ENCODE measurements at places on chromosomes 1 and 21.

DNA sequence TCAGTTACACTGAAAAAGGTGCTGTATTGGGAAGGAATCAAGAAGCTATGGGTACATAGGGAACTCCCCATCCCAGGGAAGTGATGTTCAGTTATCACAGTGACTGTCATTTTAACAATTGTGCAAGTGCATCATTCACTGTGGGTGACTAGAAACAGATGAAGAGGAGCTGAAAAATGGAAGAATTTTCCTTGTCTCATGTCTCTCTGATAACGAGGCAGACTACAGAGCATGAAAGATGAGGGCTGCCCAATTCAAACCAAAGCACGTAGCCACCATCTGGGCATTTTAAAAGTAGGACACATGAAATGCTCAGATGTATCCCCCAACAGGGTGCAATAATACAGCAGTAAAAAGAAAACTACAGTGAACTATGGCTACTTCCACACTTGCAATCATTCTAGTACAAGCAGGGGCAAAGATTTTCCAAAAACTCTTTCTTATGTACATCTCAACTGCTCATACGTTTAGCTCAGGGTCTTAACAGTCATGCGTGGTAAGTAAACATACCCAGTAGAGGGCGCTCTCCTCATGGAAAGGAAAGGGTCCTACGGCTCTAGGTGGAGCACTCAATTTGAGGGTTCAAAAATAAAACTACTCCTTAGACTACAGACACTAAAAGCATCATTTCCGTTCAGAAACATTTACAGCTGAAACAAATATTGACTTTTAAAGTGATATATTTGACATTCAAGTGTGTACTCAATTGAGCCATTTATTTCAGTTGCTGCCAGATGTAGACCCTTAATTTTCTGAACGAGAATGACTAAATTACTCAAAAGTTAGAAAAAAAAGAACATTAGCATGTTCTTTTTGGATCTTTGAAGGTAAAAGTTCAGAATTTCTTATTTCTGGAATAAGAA lies 143.2 kb downstream of the KCTD3 start:
- H3K36me3 ChIP-seq = no peaks in the 10 kb centered on the region
- peak; percentile 8 for DNase-seq
- no peak overlapping the region for H3K4me3 ChIP-seq
- no peaks in the 10 kb centered on the region for H3K27me3 ChIP-seq

DNA sequence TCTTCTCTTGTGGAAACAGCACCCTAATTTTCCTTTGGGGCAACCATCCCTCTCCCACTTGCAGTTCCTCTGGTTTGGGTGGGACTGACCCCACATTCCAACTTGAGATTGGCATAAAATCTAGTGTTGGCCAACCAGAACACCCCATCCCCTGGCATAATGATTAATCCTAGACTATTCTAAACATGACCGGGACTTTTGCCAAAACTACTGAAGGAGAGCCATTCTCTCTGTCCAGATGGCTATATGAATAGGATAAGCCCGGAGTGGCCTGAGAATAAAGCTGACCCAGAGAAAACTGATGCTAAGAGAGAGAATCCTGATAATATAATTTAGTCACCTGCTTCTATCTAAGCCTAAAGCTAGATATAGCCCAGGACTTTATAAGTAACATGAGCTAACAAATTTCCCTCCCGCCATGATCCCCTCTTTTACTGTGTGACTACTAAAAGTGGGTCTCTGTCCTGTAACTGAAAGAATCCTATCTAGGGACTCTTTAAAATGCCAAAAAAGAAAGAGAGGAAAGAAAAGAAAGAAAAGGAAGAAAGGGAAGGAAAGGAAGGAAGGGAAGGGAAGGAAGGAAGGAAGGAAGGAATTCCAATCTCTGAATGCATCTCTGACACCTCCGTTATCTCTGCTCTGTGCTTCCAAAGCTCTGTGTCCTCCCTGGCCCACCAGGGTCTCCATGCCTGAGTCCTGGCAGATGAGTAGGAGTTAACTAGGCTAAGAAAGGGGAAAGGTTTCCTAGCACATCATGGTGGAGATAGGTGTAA lies 28.0 kb upstream of the NRDC start:
- H3K4me3 ChIP-seq = no peak overlapping the region
- peaks cover 4% of the 10 kb centered on the region for H3K4me1 ChIP-seq
- no peak for DNase-seq
- H3K27me3 ChIP-seq = peaks cover 5% of the 10 kb centered on the region
- no peaks in the 10 kb centered on the region for H3K36me3 ChIP-seq

- peaks cover 15% of the 10 kb centered on the region for H3K27me3 ChIP-seq
- DNase-seq = no peak
- no peaks in the 10 kb centered on the region for H3K36me3 ChIP-seq
Measured at GRCh38 chr1:46784666-46785065, 14.2 kb upstream of the CYP4B1 start.

DNA sequence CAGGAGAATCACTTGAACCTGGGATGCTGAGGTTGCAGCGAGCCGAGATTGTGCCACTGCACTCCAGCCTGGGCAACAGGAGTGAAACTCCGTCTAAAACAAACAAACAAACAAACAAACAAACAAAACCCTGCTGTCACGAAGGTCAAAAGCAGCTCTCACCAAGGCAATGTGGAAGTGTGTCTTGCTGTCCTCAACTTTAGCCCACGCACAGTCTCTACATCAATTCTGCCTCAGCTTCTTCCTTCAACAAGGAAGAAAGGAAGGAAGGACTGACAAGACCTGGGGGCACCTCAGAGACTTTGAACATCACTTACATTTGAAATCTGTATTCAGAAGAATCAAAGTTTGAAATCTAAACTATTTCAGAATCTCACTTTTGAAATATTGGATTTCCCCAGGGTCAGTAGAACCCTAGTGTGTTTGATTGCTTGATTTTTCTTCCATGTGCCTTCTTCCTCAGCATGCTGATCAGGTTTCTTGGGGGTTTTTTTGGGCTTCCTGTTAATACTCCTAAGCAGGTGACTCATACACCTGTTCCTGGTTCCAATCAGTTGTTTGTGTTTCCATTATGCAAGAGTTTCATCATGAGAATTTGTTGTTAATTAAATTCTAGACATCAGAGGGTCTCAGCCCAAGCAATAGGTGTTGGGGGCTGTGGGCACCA lies 6.5 kb upstream of the CSTB start:
- H3K36me3 ChIP-seq = no peaks in the 10 kb centered on the region
- no peaks in the 10 kb centered on the region for H3K27me3 ChIP-seq

DNA sequence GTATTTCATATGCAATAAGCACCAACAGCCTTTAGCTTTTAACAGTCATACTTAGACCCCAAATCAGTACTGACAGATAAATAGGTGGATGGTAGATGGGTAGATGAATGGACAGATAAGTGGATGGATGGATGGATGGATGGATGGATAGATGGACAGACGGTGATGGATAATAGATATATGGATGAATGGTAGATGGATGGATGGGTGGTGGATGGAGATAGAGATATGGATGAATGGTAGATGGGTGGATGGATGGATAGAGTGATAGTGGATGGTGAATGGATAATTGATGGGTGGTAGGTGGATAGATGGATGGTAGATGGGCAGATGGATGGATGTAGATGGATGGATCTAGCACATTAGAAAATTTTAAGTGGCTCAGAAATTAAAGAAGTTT lies 62.5 kb downstream of the TIAM1 start:
- H3K27me3 ChIP-seq = no peaks in the 10 kb centered on the region
- peak overlapping the region; percentile 27 for H3K27ac ChIP-seq
- DNase-seq = no peak
- no peak overlapping the region for H3K4me3 ChIP-seq
- peaks cover 3% of the 10 kb centered on the region for H3K36me3 ChIP-seq

DNA sequence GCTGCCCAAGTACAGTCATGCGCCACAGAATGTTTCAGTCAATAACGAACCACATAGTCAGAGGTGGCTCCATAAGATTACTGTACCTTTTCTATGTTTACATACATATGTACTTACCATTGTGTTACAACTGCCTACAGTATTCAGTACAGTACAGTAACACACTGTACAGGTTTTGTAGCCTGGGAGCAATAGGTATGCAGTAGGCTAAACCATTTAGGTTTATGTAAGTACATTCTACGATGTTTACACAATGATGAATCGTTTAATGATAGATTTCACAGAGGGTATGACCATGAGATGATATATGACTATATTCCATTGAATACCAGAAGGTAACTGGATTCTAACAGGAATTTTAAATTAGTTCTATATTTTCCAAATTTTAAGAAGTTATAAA lies 10.5 kb downstream of the YY1AP1 start:
- peaks cover 55% of the 10 kb centered on the region for H3K36me3 ChIP-seq
- H3K4me3 ChIP-seq = no peak overlapping the region
- no peak for DNase-seq
- peaks cover 17% of the 10 kb centered on the region for H3K4me1 ChIP-seq
- no peak overlapping the region for H3K27ac ChIP-seq

GRCh38 chr21:14718951-14719350 lies 172.8 kb upstream of the SAMSN1 start:
- no peak overlapping the region for H3K27ac ChIP-seq
- no peaks in the 10 kb centered on the region for H3K36me3 ChIP-seq
- no peak for DNase-seq
- H3K27me3 ChIP-seq = no peaks in the 10 kb centered on the region
- peaks cover 3% of the 10 kb centered on the region for H3K4me1 ChIP-seq

- H3K4me3 ChIP-seq = no peak overlapping the region
- H3K36me3 ChIP-seq = no peaks in the 10 kb centered on the region
- H3K27me3 ChIP-seq = peaks cover 6% of the 10 kb centered on the region
- no peaks in the 10 kb centered on the region for H3K4me1 ChIP-seq
Measured at GRCh38 chr21:31938330-31939301, 65.8 kb downstream of the HUNK start.

DNA sequence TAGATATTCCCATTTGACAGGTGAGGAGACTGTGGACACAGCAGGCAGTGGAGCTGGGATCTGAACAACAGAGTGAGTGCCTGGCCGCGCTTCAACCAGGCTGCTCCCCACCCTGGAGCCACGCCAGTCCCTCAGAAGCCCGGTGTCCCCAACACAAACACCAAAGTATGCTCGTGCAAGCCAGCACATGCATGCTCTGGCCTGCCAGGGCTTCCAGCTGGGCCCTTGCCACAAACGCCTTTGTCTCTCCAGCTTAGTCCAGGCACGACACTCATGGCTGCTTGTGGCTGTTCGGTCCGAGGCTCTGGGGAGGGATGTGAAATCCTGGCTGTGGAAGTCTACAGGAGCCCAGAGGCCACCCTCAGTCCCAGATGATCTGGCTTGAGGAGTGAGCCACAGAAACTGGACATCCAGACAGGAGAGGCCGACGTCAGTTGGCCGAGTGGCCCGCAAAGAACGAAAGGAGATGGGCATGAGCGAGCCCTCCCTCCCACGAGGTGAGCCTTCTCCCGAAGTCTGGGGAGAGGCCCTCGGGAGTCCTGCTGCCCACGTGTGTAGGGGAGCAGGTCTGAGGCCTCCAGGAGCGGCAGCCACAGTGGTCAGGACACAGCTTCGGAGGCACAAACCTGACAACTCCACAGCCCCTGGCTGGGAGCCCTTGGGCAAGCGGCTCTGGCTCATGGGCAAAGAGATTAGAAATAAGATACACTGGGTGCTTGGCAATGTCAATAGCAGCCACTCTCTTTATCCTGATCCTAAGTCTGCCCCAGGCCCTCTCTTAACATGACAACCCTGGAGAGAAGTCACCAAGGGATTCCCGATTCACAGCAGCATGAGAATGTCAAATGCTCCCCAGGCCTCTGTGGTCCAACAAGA lies 117.1 kb upstream of the IFFO2 start:
- peaks cover 30% of the 10 kb centered on the region for H3K4me1 ChIP-seq
- no peak overlapping the region for H3K4me3 ChIP-seq
- H3K27ac ChIP-seq = no peak overlapping the region
- H3K27me3 ChIP-seq = no peaks in the 10 kb centered on the region

DNA sequence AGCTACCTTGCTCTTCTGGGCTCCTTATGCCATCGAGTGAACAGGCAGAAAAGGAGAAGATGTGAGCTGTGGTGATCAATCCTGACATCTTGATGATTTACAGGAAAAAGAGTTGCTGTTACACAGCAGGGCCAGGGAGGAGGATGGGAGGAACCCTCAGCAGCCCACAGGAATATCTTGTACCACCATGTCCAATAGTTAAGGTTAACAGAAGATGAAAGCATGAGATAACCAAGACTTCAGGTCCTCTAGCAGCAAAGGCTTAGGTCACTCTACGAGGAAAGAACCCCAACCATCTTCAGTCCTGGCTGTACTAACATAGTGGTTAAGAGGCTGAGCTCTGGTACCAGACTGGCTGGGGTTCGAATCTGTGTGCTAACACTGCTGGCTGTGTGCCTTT lies 12.1 kb upstream of the SELENBP1 start:
- no peak overlapping the region for H3K27ac ChIP-seq
- H3K27me3 ChIP-seq = no peaks in the 10 kb centered on the region
- no peaks in the 10 kb centered on the region for H3K36me3 ChIP-seq
- H3K4me1 ChIP-seq = no peaks in the 10 kb centered on the region

- peaks cover 11% of the 10 kb centered on the region for H3K27me3 ChIP-seq
- DNase-seq = no peak
- H3K36me3 ChIP-seq = no peaks in the 10 kb centered on the region
Measured at GRCh38 chr1:175842550-175842949, 99.2 kb upstream of the TNR start.

- H3K4me1 ChIP-seq = peaks cover 6% of the 10 kb centered on the region
- DNase-seq = no peak
- H3K4me3 ChIP-seq = no peak overlapping the region
- H3K27me3 ChIP-seq = no peaks in the 10 kb centered on the region
Measured at GRCh38 chr1:9253453-9254105, 19.0 kb downstream of the H6PD start.

- H3K27me3 ChIP-seq = peaks cover 11% of the 10 kb centered on the region
- H3K36me3 ChIP-seq = no peaks in the 10 kb centered on the region
- no peak for DNase-seq
- H3K4me1 ChIP-seq = no peaks in the 10 kb centered on the region
- no peak overlapping the region for H3K4me3 ChIP-seq
Measured at GRCh38 chr1:48947761-48948537, 171.3 kb upstream of the BEND5 start.

- H3K4me3 ChIP-seq = no peak overlapping the region
- H3K36me3 ChIP-seq = no peaks in the 10 kb centered on the region
- DNase-seq = no peak
- peaks cover 24% of the 10 kb centered on the region for H3K27me3 ChIP-seq
Measured at GRCh38 chr1:38153066-38153777, 106.6 kb upstream of the POU3F1 start.

DNA sequence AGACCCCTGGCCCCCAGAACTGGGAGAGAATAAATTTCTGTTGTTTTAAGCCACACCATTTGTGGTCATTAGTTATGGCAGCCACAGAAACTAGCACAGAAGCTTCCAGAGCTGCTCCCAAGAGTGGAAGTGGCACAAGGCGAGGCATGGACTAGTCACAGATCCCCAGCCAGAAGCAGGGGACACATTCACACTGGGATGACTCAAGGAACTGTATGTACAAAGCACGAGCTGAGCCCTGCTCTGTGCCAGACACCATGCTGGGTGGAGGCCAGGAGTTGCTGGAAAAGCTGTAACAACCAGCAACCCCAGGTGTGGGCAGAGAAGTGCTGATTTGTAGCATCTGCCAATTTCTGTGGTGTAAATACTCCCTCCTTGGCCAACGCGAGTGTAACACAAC lies 55.6 kb downstream of the TCP10L start:
- H3K27me3 ChIP-seq = no peaks in the 10 kb centered on the region
- no peak for DNase-seq
- no peaks in the 10 kb centered on the region for H3K36me3 ChIP-seq

- peaks cover 24% of the 10 kb centered on the region for H3K27me3 ChIP-seq
- H3K4me1 ChIP-seq = peaks cover 5% of the 10 kb centered on the region
- H3K4me3 ChIP-seq = no peak overlapping the region
Measured at GRCh38 chr1:156911577-156912298, 8.7 kb upstream of the LRRC71 start.

GRCh38 chr1:165423136-165423535 lies 21.8 kb downstream of the RXRG start:
- H3K27me3 ChIP-seq = peaks cover 2% of the 10 kb centered on the region
- DNase-seq = no peak
- H3K4me1 ChIP-seq = peaks cover 20% of the 10 kb centered on the region
- H3K36me3 ChIP-seq = no peaks in the 10 kb centered on the region
- no peak overlapping the region for H3K27ac ChIP-seq
- no peak overlapping the region for H3K4me3 ChIP-seq

Data from activated naive CD8-positive, alpha-beta T cell treated with anti-CD3 and anti-CD28 coated beads, Interleukin-2, amount 50 U/mL, for 24 hours (primary cell).